ENCODE measurements at places on chromosomes 16 and 17.

DNA sequence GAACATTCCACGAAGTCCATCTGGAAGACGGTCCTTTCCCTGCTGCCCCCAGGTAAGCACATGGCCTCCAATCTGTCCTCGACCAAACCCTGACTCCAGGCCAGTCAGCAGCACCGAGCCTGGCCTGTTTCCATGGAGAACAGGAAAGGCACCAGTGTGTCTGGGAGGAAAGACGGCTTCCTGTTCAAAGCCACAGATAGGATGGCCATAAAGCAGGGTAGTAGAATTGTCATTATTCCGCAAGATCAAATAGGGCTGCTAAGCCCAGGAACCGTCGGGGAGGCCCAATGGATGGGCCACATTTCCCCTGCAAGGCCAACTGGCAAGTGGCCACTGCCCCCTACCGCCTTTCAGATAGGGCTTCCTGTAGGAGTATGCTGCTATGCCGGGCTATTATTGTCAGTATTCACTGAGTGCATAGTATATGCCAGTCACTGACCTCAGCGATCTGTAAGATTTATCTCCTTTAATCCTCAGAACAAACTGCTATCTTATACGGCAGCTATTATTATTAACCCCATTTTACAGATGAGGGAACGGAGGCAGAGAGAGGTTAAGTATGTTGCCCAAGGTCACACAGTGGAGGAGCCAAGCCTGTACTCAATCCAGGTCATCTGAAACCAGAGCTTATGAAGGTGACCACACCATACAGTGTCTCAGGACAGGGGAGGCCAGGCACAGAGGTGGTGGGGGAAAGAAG lies 23.0 kb upstream of the PLCG2 start:
- DNase-seq: no peak
- H3K27ac ChIP-seq: no peak overlapping the region
- H3K4me3 ChIP-seq: no peak overlapping the region
- no peaks in the 10 kb centered on the region for H3K36me3 ChIP-seq
- H3K4me1 ChIP-seq: peaks cover 29% of the 10 kb centered on the region

DNA sequence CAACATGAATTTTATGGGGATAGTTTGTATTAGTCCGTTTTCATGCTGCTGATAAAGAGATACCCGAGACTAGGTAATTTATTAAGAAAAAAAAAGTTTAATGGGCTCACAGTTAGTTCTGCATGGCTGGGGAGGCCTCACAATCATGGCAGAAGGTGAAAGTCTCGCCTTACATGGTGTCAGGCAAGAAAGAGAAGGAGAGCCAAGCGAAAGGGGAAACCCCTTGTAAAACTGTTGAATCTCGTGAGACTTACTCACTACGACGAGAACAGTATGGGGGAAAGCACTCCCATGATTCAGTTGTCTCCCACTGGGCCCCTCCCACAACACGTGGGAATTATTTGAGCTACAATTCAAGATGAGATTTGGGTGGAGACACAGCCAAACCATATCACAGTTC lies 181.5 kb downstream of the PRKCA start:
- no peak overlapping the region for H3K4me3 ChIP-seq
- DNase-seq: no peak
- peaks cover 24% of the 10 kb centered on the region for H3K36me3 ChIP-seq
- H3K27ac ChIP-seq: no peak overlapping the region
- no peaks in the 10 kb centered on the region for H3K27me3 ChIP-seq

GRCh38 chr17:68834328-68834836 lies 120.8 kb downstream of the ABCA8 start:
- no peak overlapping the region for H3K27ac ChIP-seq
- DNase-seq: no peak
- H3K27me3 ChIP-seq: peaks cover 2% of the 10 kb centered on the region

DNA sequence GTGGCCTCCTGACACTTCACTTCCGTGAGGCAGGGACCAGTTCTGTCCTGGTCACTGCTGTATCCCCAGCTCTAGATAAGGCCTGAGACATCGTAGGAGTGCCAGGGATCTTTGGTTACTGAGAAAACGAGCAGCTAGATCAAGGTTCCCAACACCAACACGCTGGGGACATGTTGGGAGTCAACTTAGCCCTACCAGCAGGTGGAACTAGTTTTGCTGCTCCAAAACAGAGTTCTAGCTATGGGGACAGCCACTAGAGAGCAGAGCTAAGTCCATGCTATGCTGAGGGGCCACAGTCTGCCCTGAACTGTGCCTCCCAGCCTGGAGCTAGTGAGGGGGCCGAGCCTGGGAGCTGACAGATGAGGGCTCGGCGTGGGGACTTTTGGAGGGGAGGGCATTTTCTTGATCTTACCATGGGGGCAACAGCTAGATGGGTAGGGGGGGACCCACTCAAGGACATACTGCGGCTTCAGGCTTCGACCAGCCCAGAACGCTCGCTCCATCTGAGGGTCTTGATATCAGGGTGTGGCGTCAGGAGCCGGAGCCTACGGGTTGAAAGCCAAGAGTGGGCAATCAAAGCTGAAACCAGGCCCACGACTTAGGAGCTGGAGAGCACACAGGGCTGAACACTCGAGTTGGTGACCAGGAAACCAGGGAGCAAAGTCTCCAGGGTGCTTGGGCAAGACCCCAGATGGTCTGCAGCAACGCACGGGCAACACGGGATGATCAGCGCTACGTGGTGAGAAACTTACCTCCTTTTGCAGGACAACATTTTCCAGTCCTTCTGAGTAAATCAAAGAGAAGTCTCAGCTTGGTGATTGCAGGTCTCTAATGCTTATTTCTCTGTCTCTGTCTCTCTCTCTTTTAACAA lies 13.4 kb downstream of the SNX20 start:
- peaks cover 46% of the 10 kb centered on the region for H3K4me1 ChIP-seq
- peak overlapping the region; percentile 81 for H3K4me3 ChIP-seq
- H3K27me3 ChIP-seq: no peaks in the 10 kb centered on the region

DNA sequence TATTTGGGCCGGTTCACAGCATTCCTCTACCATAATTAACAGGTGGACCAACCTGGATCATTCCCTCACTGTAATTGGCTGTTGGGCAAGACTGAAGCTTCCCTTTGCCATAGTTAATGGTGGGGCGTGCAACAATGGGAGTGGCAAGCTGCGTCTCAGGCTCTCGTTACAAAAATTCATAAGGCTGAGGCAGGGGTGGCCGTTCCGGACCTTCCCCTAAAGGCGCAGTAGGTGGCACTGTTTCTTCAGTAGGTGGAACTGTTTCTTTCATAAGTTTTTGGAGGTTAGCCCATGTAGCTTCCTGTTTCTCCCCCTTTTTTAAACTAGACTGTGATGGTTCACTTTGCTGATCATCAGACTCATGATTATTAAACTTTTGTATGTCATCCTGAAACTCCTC lies 17.0 kb upstream of the TMC5 start:
- no peaks in the 10 kb centered on the region for H3K36me3 ChIP-seq
- H3K27me3 ChIP-seq: peaks cover 27% of the 10 kb centered on the region
- H3K27ac ChIP-seq: no peak overlapping the region
- no peaks in the 10 kb centered on the region for H3K4me1 ChIP-seq
- DNase-seq: no peak
- no peak overlapping the region for H3K4me3 ChIP-seq
